Suppressor macrophage treated with lipopolysaccharide for 4 hours (primary cell): ENCODE measurements at places on chromosomes 1 and 21.

DNA sequence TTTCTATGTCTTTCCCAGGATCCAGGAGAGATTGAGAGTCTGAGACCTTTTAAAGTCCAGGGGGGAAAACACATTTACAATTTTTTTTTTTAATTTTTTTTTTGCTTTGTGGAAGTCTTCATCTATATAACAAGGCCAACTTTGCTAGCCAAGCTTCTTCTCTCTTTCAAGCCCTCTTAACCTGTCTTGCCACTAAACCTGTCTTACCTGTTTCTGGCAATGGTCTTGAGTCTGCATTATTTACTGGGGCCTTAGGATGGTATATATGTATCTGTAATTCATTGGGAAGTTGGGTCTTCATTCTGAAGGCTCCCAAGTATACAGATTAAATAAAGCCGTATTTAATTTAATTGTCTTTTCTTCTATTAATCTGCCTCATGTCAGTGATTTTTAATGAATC lies 750.9 kb upstream of the B3GALT2 start:
- DNase-seq: no peak

DNA sequence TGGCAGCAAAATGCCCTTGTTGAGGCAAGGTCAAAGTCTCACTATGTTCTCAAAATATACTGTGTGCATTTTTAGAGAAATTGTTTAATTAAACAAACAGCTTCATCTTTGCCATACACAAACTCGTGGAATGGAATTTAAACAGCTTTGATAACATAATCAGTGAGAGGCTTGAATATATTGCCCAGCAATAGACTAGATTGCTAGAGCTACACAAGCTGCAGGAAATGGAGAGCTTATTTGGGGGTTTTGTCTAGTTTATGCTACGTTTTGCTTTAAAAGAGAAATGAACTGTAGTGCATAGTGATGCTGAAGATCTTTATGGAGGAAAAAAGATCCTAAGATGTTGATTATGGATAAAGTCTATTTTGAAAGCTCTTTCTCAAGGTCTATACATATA lies 166.8 kb upstream of the HMCN1 start:
- no peak for DNase-seq

GRCh38 chr1:31788825-31789256 lies 24.7 kb upstream of the ADGRB2 start:
- no peak for DNase-seq

- no peak for DNase-seq
Measured at GRCh38 chr1:22245726-22246125, 102.8 kb upstream of the WNT4 start.

DNA sequence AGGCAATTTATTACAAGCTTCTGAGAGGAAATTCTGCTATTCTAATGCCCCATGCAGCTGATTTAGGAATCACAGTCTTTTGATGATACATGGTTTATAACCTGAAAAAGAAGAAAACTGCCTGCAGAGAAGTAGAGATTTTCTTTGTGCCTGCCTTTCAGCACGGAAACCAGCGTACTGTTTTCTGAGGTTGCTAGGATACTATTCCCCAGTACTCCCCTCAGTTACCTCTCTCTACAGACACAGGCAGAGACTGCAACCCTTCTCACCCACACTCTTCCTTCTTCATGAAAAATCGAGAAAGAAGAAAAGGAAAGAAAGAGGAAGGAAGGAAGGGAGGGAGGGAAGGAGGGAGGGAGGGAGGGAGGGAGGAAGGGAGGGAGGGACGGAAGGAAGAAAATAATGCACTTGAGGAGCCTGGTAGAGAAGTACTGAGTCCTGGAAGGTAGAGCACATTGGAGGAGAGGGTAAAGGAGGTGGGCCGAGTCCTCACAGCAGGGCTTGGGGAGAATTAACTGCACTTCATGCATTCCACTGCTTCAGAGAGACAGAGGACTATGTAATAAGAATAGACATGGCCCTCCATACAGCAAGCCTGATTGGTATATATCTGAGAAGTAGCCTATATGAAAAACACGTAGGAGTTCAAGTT lies 21.9 kb downstream of the RGS2 start:
- DNase-seq: no peak

GRCh38 chr1:156922986-156923669 lies 2.7 kb downstream of the LRRC71 start:
- no peak for DNase-seq

DNA sequence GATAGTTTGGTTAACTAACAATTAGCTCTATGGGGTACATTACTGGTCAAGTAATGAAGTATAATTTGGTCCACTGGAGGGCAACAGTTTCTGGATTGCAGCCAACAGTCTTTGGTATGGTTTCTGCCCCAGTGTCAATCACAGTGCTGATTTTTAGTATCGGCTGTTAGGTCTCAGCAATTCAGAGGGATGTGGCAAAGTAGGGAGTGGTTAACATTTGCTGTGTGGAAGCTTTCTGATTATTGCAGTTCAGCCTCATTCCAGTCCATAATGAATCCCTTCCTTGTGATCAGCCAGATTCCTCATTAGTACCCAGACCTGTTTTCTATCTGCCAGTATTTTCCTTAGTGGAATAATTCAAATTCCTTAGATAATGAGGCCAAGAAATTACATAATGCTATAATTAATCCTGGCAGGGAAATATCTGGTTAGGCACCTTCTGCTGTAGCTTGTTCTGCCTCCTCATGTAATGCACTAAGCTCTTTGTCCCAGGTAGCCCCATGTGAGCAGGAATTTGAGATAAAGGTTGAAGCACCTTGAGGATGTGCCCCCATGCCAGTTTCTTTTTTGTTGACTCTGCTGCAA lies 14.0 kb downstream of the F3 start:
- peak; percentile 39 for DNase-seq

DNA sequence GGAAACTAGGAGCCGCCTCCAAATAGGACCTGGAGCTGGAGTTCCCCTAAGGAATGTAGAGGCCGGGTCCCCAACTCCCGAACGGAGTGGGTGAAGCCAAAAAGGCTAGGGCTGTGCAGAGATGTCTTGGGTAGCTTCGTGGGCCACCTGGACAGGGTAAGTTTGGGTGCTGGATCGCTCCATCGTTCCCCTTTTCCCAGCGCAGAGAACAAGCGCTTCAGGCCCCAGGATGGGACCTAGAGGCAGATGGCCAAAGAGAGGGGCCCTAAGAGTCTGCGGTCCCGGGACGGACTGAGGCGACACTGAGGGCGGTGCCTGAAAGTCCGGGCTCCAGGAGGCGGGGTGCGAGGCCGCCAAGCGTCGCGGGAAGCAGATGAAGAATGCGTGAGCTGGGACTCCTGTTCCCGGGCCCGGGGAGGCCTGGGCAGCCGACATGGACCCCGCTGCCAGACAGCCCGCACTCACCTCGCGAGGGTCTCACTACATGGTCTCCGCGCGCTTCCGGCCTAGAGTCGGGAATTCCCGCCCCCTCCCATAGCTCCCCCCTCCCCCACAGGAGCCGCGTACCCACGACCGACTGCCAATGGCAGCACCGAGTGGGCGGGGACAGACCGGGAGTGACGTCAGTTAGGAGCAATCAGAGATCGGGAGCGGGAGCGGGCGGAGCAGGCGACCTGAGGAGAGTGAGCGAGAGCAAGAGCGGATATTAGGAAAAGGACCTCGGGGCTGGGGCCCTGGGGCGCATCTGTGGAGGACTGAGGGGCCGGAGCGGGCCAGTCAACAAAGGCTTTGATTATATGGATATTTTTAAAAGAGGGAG lies at the start of gene SLC39A1:
SLC39A1 (minus strand) TSS at position 508 of the 820 bp plus-strand sequence. CDS start 822 bp downstream, outside the sequence.
- peak; percentile 98 for DNase-seq

DNA sequence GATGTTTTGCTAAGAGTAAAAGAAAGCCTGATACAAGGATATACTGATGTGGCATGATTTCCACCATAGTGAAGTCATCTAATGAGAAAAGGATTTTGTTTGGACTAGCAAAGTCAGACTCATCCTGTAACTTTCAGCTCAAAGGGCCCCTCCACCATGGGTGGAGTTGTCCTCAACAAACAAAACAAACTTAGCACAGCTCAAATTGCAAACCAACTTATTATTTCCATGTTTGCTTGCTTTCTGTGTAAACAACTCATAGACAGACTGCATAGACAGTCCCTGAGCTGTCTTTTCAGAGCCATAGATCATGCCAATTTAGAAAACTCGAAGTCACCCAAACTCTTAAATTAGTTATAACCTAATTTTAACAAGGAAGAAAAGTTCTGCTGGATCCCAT lies 69.4 kb upstream of the VAV3 start:
- DNase-seq: no peak

DNA sequence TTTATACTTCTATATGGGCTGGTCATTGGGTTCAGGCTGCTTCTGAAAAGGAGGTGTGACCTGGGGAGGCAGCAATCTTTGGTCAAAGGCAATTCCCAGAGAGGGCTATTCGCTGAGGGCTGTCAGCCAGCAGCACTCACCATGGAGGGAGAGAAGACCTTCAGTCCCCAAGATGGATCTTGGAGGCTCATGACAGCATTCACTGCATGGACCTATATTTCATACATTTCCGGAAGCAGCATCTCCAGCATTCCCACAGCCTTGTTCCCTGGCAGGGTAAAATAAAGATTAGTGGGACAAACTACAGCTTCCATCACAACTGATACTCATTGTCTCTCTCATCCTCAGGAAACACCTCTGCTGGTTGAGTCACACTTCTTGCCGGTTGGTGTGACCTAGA lies 146.6 kb downstream of the CNIH3 start:
- DNase-seq: no peak

GRCh38 chr1:70874063-70874462 lies 173.6 kb downstream of the PTGER3 start:
- peak; percentile 17 for DNase-seq

- DNase-seq: no peak
Measured at GRCh38 chr21:31576428-31576827, 83.1 kb upstream of the SOD1 start.

- no peak for DNase-seq
Measured at GRCh38 chr21:27363719-27364477, 397.0 kb upstream of the ADAMTS5 start.

- peak; percentile 97 for DNase-seq
Measured at GRCh38 chr1:41726899-41727748, 191.6 kb downstream of the HIVEP3 start.

DNA sequence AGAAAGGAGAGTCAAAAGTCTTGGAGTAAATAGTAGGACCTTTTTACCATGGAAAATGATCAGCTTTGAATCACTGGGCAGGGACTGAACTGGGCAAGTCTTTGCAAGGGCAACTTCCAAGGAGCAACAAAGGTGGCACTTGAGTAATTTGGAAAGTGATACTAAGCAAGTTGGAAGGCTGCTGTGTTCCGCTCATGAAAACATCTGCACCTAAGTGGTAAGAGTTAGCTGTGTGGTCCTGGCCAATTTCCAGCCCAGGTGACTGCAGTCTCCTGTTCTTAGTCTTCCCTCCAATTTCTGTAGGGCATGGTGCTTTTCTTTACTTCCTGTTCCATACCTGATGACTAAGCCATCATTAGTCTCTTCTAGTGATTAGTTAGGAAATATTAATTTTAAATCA lies 35.5 kb upstream of the PRDM2 start:
- peak; percentile 41 for DNase-seq
